Tongue (tissue), 3 donors: ENCODE measurements at places on chromosomes 13 and 19. TPM values are rescaled to one million over a fixed set of nuclear protein-coding genes. Genes with fewer than 3 reads are reported as not detected.

Gene KBTBD6
- 22.2 TPM for total RNA-seq

- peak; percentile 92 for DNase-seq
Observed at GRCh38 chr19:1217366-1217765, 11.8 kb downstream of the STK11 start.

DNA sequence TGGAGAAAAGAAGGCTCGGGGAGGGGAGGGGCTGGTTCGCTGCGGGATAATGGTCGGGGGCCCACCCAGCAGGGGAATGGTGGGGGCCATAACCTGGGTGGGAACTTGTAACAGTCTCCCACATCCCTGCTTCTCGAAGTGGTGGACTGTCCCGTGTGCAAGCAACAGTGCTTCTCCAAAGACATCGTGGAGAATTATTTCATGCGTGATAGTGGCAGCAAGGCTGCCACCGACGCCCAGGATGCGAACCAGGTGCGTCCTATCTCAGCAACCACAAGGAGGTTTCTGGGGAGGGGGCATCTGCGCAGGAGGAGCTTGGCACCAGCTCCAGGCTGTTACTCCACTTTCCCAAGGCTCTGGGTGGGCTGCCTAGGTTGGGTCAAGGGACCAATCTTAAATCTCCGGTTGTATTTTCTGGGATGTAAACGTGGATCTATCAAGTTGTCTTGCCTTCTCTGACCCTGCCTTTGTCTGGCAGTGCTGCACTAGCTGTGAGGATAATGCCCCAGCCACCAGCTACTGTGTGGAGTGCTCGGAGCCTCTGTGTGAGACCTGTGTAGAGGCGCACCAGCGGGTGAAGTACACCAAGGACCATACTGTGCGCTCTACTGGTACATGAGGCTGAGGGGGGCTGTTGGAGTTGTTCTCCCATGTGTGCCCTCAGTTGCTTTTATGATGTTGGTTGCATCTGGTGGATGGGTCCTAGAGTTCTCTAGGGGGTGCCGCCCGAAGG is 1.6 kb downstream of the TRIM28 start:
- no peak for DNase-seq

DNA sequence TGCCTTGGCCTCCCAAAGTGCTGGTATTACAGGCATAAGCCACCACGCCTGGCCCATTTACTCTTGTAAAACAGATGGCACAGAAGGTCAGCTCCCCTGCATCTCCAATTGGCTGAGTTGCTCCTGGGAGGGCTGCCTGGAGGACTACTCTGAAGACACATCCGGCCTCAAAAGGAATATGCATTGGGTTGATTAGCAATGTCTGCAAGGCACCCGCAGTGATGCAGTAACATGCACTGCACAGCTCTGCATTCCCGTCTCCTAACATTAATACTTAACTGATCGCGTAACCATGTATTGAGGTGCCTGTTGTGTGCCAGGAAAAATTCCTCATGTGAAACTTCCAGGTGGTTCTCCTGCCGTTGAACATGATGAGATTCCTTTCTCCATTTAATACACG is 5.0 kb downstream of the ELAVL3 start:
- DNase-seq = no peak

GRCh38 chr13:32745509-32745908 is 159.3 kb downstream of the PDS5B start:
- no peak for DNase-seq

Gene BABAM1
- 70.7 TPM for total RNA-seq

- DNase-seq = no peak
Observed at GRCh38 chr19:51727349-51727880, 3.6 kb upstream of the HAS1 start.

GRCh38 chr19:48398375-48399235 is 5.1 kb downstream of the GRIN2D start:
- DNase-seq = peak; percentile 80

DNA sequence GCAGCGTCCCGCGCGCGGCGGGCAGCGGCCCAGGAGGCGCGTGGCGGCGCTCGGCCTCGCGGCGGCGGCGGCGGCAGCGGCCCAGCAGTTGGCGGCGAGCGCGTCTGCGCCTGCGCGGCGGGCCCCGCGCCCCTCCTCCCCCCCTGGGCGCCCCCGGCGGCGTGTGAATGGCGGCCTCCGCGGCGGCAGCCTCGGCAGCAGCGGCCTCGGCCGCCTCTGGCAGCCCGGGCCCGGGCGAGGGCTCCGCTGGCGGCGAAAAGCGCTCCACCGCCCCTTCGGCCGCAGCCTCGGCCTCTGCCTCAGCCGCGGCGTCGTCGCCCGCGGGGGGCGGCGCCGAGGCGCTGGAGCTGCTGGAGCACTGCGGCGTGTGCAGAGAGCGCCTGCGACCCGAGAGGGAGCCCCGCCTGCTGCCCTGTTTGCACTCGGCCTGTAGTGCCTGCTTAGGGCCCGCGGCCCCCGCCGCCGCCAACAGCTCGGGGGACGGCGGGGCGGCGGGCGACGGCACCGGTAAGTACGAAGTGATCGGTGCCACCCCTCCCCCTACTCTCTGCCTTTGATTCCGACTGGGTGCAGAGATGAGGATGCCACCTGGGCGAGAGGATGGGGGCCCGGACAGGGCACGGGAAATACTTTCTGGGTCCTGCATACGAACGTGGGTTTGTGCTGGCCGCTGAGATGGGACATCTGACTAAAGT is 874 bp downstream of the TRIM28 start:
- DNase-seq = peak; percentile 87

Gene GSX1
- not detected for total RNA-seq

DNA sequence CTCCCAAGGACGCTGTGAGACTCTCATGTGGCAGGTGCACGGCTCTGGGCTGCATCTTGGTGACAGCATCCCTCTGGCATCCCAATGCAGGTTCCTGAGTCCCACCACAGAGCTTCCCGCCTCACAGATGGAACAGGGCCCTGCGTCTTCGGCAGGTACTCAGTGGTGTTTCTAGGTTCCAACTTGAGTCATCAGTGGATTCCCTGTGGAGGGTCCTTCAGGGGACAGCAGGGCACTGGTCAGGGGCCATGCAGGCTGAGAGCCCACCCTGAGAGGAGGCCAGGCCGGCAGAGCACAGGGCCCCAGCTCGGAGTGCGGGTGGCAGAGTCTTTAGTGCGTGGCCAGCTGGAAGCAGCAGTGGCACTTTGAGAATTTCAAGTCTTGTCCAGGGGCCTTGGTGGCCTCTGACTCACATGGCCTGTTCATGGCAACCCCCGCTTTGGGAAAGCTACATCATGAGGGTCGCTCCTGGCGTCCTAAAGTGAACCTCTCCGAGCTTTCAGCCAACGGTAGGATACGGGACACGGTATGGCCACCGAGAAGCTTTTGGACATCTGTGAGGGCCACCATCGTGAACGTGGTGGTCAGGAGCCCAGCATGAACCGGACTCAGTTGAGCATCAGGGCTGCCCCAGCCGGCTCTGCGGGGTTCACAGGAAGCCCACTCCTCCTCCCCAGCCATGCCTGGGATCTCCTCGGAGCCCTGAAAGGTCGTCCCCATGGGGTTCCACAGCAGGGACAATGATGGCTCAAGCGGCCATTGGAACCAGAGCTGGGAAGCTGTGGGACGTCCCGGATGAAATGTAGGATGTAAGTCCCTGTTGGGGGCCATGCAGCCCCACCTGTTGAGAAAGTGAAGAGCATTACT is 72.0 kb upstream of the MCF2L start:
- no peak for DNase-seq

Gene TMEM259
- 72.1 TPM for total RNA-seq

DNA sequence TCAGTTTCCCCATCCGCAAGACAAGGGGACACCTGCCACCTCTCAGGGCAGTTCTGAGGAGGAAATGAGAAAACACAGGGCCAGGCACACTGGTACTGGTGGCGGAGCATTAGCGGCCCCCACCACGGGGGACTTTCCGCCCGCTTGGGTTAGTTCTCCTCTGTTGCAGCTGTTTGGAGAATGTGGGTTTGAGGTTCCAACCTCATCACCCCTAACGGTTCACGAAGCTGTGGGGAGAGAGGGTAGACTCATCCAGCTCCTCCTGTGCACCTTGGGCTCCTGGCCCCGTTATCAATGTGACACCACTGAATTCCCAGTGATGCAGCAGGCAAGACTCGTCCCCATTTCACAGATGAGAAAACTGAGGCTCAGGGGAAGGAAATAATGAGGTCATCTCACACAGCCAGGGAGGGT is 10.3 kb downstream of the PTPRS start:
- no peak for DNase-seq
